ENCODE measurements at places on chromosomes 4 and X.

DNA sequence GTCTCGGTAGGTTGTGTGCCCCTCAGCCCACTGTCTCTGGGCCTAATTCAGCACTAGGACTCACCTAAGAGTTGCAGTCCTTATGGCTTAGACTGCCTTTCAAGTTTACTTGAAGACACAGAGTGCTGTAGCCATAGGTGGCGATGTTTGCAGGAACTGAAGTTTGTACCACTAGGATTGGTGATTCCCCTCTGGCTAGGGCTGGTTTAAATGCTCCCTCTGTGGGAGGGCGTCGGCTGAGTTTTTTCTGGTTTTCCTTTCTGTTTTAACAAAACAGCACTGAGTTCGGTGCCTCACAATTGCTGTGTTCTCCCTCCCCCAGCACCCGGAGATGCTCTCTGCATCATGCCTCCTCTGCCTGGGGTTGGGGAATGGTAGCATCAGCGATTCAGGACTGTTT lies 480.9 kb downstream of the PCDH11X start:
- no peak for DNase-seq

DNA sequence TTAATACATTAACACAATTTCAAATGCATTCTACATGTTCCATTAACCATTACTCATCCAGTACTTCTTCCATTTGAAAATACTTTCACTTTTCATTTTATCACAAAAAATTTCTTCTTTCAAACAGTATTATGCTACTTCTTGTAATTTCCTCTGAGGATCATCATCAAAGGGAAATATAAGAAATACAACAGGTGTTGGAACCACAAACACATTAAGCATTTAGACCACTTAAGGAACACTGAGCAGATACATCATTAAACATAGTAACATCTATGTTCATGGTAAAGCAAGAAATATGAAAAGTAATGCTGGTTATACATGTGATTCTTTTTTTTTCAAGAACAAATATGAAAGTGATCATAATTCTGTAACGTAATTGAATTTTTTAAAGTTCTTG lies 2207.0 kb downstream of the ARAP2 start:
- no peak for DNase-seq

GRCh38 chr4:185870366-185870765 lies 58.4 kb upstream of the SORBS2 start:
- DNase-seq, result no peak

DNA sequence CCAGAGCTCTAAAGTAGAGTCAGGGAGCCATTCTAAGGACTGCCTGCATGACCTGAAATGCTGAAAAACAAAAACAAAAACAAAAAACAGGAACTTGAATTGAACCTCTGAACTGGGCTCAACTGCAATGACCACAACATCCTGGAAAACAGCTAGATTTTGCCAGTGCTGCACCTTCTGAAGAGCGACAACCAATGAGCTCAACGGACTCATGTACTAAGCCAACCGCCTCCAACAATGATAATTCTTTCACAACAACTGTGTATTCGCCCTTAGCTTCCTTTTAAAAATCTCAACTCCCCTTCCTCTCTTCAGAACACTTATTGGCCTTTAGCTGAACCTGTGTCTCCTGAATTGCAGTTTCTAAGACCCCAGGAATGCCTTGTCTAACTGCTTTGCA lies 69.8 kb downstream of the HAUS3 start:
- DNase-seq, result no peak

GRCh38 chr4:24067367-24068193 lies 177.7 kb upstream of the PPARGC1A start:
- DNase-seq, result no peak

DNA sequence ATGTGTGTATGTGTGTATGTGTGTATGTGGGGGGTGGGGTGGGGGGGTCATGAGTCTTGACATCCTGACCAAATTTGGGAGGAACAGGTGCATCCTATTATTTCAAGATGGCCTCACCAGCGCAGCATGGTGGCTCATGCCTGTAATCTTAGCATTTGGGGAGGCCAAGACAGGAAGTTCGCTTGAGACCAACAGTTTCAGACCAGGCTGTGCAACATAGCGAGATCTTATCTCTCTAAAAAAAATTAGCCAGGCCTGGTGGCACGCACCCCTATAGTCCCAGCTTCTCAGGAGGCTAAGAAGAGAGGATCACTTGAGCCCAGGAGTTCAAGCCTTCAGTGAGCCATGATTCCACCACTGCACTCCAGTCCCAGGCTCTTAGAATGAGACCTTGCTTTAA lies 47.0 kb upstream of the DHRSX start:
- no peak for DNase-seq

GRCh38 chr4:48380583-48381167 lies 39.3 kb downstream of the SLAIN2 start:
- DNase-seq, result no peak

GRCh38 chr4:102868153-102868780 lies 525 bp upstream of the CISD2 start:
- peak; percentile 5 for DNase-seq

GRCh38 chr4:128221586-128221985 lies 66.0 kb downstream of the PGRMC2 start:
- no peak for DNase-seq

GRCh38 chr4:150145090-150145945 lies 67.1 kb downstream of the DCLK2 start:
- DNase-seq, result no peak

DNA sequence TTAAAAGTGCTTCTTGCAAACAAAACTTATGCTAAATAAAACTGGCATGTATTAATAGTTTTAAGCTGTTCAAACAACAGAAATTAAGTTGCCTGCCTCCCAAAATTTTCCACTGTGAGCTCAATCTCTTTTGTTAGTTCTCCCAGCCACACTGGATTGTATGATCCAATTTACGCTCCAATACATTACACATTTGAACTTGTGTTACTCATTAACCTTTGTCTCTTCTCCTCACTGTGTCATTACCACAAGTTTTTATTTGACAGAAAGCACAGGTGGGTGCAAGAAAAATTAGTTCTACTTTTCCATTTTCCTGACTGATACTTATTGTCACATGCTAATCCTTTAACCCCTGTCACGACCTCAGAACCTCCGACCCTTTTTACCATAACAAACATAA lies 55.5 kb downstream of the SHISA3 start:
- DNase-seq, result no peak

DNA sequence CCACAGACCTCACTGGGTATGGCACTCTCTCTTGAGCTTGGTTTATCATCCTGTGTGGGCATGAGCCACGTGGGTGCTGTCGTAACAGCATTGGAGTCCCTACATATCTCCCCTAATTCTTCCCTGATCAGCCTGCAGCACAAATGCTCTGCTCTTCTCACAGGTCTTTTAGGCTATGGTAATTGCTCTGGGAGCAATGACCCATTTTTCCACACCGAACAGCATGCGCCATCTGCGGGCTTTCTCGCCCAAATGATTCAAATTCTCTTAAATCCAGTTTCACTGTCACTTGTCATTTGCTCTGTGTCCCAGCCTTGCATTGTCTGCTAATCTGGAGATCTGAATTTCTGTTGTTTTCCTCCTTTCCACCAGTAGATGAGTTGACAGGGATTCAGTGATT lies 48.9 kb upstream of the GATB start:
- DNase-seq, result no peak

DNA sequence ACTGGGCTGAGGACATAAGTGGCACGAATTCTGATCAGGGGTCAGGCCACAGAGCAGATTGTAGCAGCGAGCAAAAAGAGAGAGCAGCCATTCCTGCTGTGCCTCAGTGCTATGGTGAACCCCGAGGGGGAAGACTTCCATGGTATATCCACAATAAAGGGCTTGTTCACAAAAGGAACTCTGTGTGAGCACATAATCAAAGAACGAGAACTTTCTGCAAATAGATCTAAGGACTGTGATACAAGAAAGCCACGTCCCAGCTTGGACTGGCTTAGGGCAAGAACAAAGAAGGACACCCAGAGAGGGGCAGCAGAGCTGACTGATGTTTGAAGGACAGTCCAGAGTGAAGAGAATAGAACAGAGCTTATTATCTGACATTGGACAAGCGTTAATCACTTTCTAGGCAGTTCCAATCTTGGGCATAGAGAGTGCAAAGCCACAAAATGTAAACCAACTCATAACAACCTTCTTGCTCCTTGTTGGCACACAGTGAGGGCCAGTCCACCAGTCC lies 24.0 kb downstream of the PPEF2 start:
- no peak for DNase-seq

GRCh38 chr4:7801001-7801400 lies 138.7 kb downstream of the AFAP1 start:
- DNase-seq, result no peak
